AG10803 (cell line): ENCODE measurements at places on chromosomes 1 and 21.

GRCh38 chr1:203229471-203230135 lies at the start of gene CHIT1:
TSS of gene CHIT1 (minus strand) at chr1:203229673. CDS start at chr1:203229636, 37 bp downstream.
- peak; percentile 13 for DNase-seq

- no peak for DNase-seq
Measured at GRCh38 chr1:161772397-161772796, 6.3 kb downstream of the ATF6 start.

- peak; percentile 99 for DNase-seq
Measured at GRCh38 chr21:34836103-34836932, 167.5 kb downstream of the CLIC6 start.

- DNase-seq, result no peak
Measured at GRCh38 chr1:178692564-178693327, 32.3 kb upstream of the RALGPS2 start.

DNA sequence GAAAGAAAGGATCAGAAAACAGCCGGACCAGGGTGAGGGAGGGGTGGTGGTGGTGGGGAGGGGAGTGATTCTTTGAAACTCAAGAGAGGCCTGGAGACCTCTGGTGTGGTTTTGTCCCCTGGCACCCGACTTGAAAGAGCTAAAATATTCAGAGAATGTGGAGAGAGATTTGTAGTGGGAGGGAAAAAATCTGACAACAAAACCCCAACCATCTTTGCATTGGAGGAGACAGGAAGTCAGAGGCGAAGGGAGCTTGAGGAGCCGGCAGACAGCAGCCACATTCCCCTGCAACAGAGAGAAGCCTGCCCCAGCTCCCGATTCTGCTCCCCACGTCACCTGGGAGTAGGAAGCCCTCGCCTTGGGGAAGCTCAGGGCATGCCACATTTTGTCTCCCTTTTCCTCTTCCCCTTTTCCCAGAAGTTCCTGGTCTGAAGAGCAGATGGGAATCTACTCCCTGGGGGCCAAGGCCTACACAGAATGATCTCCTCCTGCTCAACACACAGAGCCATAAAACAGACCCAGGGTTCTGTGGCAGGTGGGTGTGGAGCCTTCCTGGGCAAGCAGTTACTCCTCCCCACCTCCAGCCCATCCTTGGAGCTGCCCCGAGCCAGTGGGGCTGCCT lies 84.9 kb downstream of the ITPKB start:
- DNase-seq, result peak; percentile 57

DNA sequence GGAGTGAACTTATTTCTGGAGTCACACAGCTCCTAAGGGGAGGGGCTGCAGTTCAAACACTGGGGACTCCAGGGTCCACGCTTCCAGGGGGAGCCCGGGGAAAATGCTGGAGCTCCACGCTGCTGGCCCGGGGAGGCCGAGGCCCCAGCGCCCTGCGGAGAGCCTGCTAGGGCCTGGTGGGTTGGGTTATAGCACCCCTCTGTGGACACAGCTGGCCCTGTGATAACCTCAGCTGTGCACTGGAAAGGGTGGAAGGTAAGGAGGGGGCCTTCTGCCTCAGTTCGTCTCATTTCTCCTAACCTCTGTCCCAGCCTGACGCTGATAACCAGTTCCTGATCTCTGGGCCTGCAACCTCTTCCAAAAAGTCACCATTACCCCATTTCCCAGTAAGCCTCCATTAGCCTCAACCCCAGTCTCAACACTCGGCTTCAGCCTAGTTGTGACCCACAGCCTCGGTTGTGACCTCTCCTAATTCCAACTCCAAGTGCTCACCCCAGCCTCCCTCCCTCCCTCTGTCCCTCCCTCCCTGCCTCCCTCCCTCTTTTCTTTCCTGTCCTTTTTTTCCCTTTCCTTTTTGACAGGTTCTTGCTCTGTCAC lies 7.1 kb downstream of the NBL1 start:
- peak; percentile 58 for DNase-seq

DNA sequence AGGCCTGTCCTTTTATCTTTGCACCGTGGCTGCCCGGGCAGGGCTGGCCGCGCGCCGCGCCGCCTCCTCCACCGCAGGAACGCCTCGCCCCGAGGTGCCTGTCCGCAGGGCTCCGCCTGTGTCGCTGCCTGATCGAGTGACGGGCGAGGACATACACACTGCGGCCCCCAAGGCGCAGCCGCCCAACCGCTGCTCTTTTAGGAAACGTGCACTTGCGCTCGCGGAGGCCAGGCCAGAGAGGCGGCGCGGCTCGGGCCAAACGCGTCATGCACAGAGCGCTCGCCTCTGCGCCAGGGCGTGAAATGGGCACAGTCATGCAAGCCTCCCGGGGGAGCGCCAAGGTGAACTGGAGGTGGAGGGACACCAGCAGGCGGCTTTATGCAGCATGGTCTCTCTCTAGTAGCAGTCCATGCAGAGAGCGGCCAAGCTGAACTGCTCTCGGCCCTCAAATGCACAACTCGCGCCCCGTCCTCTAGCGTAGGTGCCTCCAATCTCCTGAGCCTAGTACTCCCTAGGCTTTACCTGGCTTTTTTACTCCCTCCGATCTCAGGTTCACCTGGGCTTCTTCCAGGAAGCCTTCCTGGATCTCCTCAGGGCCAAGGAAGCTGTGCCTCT lies 12.9 kb downstream of the TRABD2B start:
- DNase-seq, result no peak

DNA sequence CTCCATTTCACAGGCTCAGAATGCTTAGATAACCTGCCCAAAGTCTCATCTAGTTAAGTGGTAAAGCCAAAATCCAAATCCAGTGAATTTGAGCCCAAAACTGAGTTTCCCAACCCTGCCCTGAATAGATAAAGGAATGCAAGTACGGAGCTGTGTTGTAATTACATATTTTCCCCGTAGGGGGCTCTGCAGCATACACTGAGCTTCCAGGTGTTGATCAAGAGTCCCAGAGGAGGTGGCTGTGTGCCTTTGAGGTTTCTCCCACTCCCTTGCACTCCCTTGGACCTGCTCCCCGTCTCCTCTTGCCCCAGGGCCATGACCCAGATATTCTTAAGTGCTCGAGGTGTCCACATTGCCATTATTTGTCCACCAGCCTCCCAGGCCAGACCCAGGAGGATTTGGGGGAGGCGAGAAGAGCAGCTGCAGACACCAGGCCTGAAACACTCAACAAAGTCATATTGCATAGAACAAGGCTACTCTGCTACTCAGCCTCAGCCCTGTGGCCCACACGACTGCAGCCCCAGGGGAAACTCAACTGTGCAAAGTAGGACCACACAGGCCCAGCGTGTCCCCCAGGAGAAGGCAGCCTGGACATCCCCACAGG lies 18.4 kb upstream of the LY9 start:
- no peak for DNase-seq

DNA sequence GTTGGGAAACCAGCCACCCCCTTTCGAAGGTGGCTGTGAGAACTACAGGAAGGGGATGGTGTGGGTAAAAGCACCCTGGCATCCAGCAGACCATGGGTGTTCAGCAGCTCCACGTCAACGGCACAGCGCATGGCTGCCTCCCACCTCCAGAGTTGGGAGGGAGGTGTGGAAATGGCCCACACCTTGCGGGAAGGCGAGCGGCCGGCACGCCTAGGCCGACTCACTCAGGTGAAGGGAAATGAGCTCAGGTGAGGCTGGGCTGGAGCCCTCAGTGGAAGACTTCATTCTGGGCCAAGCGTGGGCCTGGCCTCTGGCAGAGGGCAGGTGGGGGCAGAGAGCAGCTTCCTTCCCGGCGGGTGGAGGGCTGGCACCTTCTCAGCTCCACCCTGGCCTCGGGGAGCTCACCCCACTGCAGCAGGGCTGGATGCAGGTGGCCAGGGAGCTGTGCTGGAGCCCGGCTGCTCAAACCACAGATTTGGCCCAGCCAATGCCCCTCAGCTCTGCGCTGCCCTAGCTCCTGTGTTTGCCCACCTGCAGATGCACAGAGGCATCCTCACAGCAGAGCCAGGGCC lies 24.8 kb upstream of the ALDH4A1 start:
- no peak for DNase-seq

- DNase-seq, result peak; percentile 54
Measured at GRCh38 chr1:21670059-21670881, 1.1 kb upstream of the RAP1GAP start.

DNA sequence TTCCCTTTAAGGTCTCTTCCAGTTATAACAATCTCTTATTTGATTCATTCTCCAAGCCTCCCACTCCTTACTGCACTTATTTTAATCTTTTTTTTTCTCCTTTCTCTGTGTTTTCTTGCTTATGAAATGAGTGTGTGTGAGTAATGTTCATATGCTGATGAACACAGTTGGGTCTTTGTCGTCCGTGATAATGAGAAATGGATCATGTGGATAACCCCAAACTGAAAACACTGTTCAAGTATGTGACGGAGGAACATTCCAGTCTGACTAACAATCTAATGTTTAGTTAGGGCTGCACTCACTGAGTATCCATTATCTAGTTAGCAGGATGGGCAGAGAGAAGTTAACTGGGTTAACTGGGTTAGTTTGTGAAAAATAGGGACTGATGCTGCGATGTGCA lies 253.1 kb upstream of the DUSP10 start:
- DNase-seq, result peak; percentile 84

- no peak for DNase-seq
Measured at GRCh38 chr1:232964601-232965000, 14.2 kb downstream of the NTPCR start.

DNA sequence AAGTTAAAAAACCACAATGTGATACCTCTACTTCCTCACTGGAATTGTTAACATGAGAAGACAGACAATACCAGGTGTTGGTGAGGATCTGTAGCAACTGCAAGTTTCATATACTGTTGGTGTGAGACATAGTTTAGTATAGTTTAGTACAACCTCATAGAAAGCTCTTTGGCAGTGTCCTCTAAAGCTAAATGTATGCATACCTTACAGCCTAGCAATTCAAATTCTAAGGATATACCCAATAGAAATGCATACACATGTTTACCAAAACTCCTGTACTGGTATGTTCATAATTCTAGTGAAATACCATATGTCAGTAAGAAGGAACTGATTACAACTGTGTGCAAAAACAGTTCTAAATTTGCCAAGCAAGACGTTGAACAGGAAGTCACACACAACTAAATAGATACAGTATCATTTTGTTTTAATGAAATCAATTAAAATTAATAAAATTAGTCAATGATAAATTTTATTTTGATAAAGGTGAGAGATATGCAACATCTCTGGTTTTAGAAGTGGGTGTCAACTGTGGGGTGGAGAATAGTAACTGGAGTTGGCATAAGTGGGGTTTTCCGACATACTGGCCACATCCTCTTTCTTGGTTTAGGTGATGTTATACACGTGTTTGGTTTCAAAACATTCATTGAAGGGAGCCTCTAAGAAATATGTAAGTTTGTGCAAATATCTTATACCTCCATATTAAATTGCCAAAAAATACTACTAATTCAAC lies 450.7 kb downstream of the PTPRC start:
- DNase-seq, result no peak

DNA sequence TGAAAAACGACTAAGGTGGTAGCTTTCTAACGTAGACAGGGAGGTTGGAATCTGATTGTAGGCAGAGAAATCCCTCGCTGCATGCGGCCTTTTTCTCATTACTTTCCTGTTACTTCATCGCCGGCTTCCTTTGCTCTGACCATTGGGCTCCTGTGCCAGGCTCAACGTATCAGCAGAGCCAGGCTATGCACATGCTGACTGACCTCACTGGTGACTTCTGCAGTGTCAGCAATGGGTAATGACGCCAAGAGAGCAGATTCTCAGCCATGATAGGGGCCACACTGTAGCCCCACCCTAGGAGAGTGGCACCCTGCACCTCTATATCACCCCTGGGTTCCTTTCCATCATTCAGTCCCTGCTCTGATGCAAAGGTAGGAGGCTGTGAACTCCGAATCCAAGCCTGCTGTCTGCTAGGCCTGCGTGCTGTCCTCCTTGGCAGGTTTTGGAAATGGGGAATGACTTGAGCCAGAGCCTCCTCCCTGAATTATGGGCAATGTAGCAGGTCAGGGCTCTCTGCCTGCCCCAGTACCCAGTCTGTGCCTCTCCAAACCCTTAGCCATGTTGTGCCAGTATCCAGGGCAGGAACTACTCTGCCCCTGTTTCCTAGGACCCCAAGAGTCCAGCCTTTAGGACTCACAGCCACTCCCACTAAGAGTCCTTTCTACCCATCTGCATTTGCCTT lies 11.4 kb downstream of the PPFIA4 start:
- no peak for DNase-seq

GRCh38 chr1:152448095-152448494 lies 34.0 kb upstream of the CRNN start:
- DNase-seq, result peak; percentile 6

DNA sequence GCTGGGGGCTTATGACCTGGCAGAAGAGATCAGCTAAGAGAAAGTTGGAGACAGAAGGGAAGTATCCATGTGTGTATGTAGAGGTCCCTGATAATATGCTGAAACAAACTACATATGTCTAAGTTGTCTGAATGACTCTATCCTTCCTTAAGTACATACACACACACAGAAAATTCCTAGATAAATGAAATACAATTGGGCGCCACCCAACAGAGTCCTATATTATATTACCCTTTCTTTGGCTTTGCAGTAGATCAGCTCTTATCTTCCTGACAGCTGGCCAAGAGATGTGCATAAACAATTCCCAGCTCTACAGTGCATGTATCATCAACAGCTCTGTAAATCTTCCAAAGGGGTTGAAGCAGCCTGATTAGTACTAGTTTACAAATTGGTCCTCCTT lies 40.1 kb downstream of the SORT1 start:
- no peak for DNase-seq

DNA sequence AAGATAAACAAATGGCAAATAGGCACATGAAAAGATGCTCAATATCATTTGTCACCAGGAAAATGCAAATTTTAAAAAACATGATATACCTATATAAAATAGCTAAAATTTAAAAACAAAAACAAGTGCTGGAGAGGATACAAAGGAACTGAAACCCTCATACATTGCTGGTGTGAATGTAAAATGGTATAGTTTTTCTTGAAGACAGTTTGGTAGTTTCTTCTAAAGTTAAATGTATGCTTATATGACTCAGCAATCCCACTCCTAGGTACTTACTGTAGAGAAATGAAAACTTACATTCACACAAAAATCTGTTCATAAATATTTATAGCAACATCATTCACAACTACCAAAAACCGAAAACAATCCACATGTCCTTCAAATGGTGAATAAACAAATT lies 11.2 kb downstream of the TAF12 start:
- DNase-seq, result no peak

DNA sequence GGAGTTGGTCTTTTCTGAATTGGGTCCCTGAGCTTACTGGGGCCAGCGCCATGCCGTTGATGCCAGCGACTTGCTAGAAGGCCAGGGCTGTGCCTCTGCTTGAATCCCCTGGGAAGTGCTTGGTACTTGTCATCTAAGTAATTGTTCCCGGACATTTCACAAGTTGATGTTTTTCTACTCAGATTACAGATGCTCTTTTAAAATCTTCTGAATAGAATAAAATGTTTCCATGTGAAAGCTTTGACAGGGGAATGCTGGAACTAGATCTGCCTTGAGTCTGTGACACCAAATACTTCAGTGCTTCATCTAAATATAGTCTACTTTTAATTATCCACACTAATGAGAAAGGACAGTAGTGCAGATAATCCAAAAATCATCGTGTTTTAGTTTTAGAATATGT lies 38.3 kb downstream of the PTGFRN start:
- DNase-seq, result no peak

- no peak for DNase-seq
Measured at GRCh38 chr1:37068897-37069296, 34.6 kb upstream of the GRIK3 start.

GRCh38 chr1:182249201-182249676 lies 142.4 kb downstream of the GLUL start:
- DNase-seq, result no peak

GRCh38 chr1:175225805-175226129 lies 33.2 kb upstream of the KIAA0040 start:
- no peak for DNase-seq
